ENCODE measurements at places on chromosomes 16 and 17.

DNA sequence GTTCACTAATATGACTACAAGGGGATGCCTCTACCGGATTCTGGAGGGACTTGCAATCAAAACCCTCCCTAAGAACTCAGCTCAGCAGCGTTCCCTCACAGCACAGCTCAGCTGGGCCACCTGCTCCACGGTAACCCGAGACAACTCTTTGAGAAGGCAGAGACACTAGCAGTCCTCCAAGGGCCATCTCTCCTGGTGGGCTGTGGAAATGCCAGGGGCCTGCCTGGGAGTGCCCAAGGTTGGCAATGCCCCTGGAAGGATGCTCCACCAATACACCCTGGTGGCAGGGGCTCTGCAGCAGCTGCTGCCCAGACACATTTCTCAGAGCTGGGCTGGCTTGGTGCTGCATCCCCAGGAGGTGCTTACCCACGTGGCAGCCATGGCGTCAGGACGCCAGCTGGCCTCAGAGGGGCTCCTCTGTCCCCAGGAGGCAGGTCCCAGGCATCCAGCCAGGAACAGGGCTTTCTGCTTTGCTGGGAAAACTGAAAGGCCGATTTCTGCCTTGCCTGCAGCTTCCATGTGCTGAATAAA is 16.5 kb downstream of the CDIP1 start:
- DNase-seq = peak; percentile 88

GRCh38 chr17:15213381-15214087 is 51.6 kb downstream of the PMP22 start:
- no peak for DNase-seq

DNA sequence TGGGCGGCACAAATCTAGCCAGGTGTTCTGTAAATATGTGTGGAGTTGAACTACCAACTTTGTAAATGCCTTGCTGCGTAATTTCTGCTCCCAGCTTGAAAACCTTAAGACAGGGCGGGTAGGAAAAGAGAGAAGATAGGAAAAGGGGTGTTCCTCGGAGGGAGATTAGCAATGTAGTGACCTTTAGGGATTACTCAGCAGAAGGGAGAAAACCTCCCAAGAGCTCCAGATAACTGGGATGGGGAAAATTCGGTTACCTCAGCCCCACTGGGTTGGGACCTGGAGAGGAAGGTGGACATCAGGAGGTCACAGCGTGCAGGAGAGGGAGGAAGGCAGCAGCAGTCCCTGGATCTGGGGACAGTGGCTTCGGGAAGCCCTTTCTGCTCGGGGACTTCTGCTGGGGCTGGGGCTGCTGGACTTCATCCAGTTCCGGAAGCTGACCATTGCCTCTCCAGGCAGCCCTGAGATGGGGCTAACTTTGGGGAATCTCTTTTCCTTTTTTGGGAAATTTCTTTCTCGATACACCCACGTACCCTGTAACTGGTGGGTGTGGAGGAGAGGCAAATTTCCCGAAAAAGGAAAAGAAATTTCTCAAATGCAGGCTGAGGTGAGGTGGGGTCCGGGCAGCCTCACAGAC is 39.2 kb downstream of the MPRIP start:
- DNase-seq = no peak

DNA sequence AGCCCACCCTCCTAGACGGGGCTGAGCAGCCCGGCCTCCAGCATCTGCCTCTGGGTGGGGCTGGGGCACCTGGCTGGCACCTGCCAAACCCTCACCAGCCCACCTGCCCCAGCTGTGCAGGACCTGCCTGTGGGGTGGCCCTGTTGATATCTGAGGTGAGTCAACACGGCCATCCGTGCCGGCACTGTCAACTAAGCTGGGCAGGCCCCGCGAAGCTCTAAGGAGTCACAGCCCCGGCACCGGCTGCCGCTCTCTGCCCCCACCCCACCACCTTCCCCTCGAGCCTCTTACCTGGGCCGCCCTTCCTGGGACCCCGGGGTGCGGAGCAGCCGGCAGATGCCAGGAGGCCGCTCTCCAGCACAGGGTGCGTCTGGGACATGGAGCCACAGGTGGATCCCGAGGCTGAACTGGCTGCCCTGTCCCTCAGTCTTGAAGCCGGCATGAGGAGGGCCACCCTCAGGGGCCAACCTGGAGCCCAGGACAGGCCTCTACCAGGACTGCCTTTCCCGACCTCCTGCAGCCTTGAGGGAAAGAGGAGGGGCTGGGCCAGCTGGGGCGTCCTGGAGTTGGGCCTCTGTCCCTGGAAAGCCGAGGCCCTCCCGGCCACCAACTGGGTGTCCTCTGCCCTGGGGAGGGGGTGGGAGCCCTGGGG is 515 bp downstream of the CBFA2T3 start:
- no peak for DNase-seq

Measured in astrocyte of the hippocampus (primary cell).